ENCODE measurements at places on chromosomes 3 and 15.

DNA sequence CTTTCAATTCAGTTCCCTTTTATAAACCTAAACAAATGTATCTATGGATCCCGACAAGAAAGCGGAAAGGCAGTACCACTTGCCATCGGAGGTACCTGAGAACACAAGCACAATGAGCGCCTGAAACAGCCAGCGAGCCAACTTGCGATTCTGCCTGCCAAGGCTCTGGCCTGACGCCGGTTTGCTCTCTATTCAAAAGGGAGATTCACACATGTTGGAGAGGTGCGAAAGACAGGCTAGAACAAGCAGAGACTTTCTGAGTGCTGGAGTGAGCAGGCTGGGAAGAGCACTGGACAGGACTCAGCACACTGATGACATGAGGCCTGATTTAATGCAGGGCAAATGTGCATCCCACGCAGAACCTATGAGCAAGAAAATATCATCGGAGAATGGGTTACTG lies 17.7 kb upstream of the PRR23E start:
- no peak for DNase-seq

DNA sequence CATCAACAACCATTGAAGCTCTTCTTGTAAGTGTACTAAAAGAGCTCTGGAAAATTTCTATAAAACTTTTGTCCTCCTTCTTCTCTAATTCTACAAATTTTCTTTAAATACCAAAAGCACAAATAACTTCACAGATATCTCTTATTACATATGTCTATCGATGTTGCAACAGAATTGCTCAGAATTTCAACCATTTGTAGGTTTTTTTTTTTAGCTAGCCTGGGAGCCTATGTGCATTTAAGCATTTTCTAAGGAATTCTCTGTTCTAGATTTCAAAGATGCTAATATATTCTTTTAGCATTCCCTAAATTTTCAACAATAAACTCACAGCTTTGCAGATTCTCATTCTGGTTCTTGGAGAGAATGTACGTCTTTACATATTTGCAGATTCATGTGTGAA lies 774.3 kb upstream of the NR2F2 start:
- DNase-seq, result no peak

DNA sequence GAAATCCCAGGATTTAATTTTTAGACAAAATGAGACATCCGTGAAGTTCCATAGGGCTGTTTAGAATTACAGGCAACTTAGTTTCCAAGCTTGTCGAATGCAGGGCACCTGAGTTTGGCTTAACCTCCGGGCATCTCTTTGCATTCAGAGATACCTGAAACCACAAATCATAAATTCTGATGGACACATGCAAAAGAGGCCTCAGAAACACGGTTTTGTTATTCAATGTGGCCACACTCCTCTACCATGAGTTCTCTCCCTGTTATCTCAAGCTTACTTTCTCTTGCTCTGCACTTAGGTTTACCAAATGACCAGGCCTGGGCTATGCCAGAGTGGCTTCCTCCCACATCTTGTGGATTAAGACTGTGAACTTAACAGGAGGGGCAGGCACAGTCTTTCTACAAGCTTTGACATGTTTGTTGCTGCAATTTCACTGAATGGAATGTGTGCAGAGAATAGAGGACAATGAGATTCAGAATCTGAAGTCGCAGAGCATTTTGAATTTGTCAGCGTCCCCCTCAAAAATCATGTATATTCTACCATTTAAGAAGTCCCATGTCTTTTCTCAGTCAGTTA lies 137.7 kb downstream of the TPRG1 start:
- no peak for DNase-seq

GRCh38 chr15:90868261-90868689 lies at the start of gene FURIN:
TSS of gene FURIN (plus strand) at chr15:90868588. CDS start at chr15:90875741, 7,153 bp downstream.
- no peak for DNase-seq

DNA sequence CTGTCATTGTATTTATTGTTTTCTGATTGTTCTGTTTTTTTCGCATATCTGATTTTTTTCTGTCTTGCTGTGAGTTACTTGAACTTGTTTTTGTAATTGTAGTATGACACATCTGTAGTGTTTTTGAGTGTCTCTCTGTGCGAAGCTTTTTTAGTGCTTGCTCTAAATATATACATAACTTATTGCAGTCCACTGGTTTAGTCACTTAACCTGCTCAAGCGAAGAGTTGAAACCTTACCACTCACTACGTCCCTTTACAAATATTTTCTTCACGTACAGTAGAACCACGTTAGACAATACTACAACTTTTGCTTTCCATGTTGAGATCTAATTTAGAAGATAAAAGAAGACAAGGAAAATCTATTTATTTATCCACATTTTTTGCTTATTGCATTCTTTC lies 713.0 kb upstream of the GRM7 start:
- no peak for DNase-seq

DNA sequence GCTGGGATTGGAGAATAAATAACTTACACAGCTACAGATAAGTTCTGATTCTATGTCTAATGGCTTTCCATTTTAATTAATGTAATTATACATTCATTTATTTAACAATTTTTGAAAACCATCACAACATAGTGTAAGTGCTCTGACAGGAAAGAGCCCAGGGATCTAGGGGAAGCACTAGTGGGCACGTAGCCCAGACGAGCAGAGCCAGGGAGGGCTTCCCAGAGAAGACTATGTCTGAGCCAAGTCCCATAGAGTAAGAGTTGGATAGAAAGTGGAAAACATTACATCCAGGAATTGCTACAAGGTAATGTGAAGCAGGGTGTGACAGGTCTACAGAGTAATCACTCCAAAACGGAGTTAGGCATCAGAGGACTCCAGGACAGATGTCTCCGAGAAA lies 2.9 kb upstream of the HGD start:
- DNase-seq, result no peak

DNA sequence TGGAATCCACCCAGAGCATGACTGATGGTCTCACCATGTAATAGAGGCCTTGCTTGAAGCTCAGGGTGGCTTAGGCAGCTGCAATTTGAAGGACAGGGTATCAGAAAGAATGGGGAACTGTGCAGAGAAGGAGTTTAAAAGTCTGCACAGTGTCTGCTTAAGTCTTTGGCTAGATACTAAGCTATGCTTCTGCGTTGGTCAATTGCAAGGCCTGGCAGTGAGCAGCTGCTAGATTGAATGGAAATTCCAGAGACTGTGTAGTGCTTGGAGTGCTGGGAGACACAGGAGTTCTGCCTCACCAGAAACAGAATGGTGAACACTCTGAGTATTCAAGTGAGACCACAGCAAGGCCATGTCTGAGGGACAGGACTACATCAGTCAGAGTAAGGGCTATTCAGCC lies 17.3 kb upstream of the ATP10A start:
- no peak for DNase-seq

DNA sequence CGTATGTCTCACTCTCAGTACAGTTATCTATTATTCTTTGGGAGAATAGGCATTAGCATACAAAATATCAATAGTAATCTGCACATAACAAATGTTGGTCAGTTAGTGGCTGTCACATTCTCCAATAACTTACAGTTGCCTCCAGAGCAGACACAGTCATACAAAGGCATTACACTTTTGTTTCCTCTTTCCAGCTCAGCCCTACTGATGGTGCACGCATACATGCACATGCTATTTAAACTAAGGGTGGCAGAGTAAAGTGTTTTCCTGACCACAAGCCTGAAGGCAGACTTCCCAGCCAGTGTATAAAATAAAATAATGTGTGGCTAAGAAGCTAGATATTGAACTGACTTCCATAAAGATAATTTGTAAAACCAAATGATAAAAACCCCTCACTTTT lies 47.6 kb downstream of the PHLDB2 start:
- no peak for DNase-seq

- DNase-seq, result no peak
Observed at GRCh38 chr3:31289584-31289983, 243.1 kb upstream of the STT3B start.

DNA sequence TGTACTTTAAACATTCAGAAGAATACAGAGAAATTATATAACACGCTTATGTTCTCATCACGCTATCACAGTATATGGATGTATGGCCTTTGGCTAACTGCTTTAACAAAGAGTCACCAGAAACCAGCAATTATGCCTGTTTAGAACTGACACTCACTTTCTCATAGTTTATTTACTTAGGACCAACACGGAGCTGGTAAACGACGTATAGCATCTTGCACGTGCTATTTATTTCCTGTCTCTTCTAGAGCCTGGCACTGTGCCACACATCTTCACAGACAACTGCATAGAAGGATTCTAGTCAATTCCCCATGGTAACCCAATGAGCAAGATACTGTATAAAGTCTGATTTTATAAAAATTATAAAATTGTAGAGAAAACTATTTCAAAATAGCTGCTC lies 43.6 kb downstream of the TBC1D2B start:
- no peak for DNase-seq

DNA sequence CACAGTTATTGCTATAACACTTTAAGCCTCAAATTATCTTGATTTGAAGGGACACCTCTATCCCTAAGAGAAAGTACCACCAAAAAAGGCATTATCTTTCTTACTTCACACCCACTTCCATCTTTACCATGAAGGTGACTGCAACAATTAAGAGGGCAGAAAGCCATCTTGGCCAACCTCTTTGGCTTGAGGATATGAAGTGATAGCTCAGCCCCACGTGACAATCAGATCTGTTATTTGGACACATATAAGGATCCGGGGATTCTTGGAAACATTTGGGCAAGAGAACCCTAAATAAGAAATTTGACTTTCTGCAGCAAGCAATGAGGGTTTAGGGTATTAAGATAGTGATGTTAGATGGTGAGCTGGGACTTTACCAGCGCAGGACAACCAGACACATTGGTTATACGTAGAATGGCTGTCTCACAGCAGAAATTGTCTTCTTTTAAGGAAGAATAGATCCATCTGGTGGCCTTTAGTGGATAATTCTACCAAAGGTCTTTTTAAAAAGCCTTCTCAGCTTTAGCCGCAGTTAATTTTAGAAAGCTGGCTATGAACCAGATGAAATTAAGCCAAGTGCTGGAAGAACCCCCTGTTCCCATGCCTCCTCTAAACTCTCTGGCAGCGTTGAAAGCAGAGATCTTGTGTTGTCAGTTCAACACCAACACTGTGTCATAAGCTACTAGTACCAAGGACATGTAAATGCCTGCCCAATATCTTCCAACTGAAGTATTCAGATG lies 12.3 kb downstream of the HCLS1 start:
- no peak for DNase-seq

DNA sequence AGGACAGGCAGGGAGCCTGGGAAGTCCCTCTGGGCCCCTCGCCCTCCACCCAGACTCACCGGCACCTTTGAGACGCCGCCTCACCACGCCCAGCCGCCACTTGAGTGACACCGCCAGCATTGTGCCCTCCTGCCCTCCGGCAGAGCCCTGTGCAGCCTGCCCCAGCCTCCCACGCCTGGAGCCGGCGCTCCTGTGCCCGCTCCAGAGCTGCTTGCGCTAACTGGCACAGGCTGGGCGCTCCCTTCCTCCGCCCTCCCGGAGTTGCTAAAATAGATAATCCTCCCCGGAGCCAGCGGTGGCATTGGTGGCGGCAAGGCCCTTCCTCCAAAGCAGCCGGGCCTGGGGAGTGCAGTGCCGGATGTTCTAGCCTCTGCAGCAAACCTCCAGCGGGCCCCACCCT lies 15.7 kb upstream of the GRIP2 start:
- no peak for DNase-seq

GRCh38 chr15:52784799-52785671 lies 5.1 kb downstream of the ONECUT1 start:
- no peak for DNase-seq

- no peak for DNase-seq
Observed at GRCh38 chr3:107752202-107752990, 229.6 kb downstream of the BBX start.

DNA sequence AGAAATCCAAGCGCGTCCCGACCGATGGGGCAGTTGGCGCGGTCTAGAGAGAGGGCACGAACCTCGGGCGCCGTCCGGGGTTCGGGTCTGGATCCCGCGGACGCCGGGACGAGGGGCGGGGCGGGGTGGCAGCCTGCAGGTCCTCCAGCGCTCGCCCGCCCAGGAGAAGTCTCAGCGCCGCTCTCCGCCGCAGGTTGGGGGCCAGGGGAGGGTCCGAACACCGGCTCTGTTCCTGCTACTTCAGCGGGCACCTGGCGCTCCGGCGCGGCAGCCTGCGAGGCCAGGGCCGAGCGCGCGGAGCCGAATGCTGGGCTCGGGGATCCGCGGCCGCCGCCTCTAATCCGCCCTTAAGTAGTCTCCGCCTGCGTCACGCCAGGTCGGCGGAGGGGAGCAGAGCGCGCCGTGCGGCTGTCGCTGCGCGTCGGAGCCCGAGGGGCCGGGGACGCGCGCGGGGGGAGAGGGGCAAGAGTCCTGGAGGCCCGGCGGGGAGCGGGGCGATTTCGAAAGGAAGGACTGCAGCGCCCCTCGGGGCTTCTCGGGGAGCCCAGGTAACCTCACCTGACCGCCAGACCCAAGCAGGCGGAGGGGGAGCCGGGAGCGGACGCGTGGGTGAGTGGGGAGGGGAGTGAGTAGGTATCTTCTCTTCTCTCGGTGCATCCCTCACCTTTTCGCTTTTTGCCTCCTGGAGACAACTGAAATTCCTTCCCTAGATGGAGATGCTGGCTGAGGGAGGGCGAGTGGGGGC lies at the start of gene GJD2:
Gene GJD2 (minus strand): TSS at position 325 of the 745 bp plus-strand sequence. CDS start 510 bp downstream, outside the sequence.
- no peak for DNase-seq

DNA sequence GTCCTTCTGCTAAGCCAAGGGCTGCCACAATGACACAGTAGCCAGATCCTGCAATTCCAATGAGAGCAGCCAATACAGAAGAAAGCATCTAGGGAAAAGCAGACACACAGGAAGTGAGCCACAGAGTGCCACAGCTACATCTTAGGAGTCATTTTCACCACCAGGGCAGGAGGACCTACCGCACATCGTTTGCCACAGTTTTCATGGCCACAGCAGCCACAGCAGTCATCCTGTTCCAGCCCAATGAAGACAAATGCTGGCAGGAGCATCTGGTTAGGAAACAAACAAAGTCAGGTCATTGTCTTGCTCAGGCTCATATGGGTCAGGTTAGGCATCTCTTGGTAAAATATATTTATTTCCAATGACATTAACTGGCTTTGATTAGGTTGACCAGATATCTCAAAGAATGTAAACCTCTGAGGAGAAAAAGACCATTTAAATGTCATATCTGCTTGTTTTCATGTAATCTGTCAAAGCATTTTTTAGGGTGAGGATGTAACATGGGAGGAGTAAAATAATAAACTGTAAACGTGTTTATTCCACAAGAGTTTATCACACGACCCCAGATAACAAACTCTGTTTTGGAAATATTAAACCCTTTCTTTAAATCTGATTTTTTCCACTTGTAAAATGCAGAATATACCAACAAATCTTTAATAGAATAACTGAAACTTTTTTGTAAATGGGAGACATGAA lies 1.8 kb downstream of the TM4SF1 start:
- DNase-seq, result peak; percentile 76

DNA sequence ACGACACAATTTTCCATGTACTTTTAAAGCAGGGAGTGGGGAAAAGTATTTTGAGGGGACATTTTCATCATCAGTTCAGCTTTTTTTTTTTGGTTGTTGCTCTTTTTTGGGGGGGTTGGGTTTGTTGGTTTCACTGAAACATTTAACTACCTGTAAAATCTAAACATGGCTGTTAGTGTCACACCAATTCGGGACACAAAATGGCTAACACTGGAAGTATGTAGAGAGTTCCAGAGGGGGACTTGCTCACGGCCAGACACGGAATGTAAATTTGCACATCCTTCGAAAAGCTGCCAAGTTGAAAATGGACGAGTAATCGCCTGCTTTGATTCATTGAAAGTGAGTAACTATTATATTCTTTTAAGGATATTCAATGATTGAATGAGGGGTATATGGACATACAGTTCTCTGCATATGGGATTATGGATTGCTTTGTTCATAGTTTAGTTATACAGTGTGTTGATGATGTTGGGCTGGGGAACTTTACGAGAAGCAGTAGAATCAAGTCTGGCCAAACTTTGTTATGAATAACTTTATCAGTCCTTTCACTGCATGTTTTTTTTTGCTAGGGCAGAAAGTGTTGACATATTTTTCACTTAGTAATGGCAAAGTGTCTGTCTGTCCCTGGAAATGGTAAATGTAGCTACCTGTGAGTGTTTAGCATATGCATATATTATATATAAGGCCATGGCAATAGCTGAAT lies 31.5 kb downstream of the MBNL1 start:
- DNase-seq, result no peak

Measured in RCC 7860 (cell line).